ENCODE measurements at places on chromosomes 12 and 14.

GRCh38 chr12:11767798-11768197, 118.3 kb downstream of the ETV6 start:
- no peak for DNase-seq

DNA sequence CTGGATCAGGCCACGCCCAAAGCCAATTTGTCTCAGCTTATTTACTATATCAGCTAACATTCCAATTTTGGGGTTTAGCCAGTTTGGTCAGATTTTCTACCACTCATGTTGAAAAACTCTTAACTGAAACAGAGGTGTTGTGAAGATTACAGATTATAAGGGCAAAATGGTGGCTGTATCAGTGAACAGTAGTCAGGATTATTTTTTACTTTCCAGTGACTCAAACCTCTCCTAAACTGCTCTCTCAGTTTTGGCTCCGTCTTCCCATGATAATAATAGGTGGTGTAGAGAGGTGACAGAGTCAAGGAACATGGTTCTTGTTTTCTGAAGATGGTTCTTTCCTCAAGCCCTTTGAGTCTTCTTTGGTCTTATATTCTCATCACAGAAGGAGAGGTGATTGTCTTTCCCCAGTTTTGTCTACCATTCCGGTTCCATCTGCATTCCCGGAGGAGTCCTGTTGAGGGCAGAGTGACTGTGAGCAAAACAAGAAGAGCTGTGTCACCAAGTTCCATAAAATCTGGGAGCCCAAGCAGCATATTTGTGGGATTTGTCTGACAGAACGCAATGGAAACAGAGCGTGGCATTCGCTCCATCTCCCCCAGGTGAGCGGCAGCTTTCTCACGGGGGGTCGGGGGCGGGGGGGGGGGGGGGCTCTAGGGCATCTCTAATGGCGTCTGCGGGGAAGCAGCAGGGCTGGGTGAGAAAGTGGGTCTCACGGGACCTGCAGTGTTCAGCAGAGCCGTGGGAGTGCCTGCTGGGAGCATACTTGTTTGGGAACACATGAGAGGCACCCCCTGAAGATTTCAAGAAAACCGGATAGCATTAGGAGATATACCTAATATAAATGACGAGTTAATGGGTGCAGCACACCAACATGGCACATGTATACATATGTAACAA, 59.1 kb downstream of the TBC1D30 start:
- peak; percentile 14 for DNase-seq

DNA sequence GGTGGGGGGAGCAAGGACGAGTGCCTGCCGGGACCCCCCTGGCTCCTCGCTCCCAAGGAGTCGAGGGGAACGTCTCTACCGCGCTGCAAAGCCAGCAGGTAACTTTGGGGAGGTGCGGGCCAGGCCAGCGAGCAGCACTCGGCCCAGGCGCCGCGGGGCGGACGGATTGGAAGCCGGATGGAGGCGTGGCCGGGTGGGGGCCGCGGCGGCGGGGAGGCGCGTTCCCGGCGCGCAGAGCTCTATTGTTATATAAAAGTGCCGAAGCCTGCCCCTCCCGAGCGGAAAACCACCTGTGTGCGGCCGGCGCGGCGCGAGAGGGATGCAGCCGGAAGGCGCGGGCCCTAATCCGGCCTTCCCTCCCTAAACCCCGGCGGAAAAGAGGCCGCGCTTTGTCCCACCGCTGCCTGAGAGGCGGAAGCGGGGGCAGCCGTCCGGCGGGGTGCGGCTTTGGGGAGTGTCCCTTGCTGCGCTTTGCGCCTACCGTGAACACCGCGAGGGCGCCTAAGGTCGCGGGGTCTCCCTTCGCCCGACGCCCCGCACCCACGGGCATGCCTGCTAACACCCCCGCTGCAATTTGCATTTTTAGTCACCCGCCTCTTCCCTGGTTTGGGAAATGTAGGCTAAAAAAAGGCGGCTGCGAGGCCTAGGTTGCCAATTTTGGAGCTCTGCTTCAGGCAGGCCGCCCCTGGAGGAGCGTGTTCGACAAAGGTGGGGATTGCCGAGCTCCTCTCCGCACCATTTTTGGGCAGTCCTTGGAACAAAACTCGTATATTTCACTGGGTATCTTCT, 1.7 kb upstream of the DUSP6 start:
- DNase-seq, result no peak

GRCh38 chr14:61636779-61637178, 58.5 kb upstream of the HIF1A start:
- DNase-seq, result no peak

- DNase-seq, result no peak
Measured at GRCh38 chr14:75886636-75887348, 95.0 kb downstream of the TGFB3 start.

DNA sequence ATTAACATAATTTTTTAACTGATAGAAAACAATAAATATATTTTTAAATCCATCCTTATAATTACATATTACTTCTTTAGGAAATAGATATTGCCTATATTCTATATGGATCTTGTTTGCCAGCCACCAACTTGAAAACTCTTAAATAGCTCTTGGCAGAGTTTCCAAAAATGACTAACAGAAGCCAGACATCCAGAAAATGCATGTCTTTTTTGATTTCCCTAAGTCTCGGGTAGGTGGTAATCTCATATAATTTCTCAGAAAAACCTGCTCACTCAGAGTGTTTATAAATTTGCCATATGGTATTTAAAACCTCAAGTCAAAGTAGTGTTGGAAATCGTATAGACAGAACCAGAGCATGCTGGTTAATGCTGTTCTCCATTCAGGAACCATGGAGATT, 360.4 kb upstream of the FOXG1 start:
- no peak for DNase-seq

GRCh38 chr14:46344327-46344937, 307.1 kb downstream of the RPL10L start:
- peak; percentile 23 for DNase-seq

- no peak for DNase-seq
Measured at GRCh38 chr14:38107216-38107631, 100.5 kb upstream of the SSTR1 start.

DNA sequence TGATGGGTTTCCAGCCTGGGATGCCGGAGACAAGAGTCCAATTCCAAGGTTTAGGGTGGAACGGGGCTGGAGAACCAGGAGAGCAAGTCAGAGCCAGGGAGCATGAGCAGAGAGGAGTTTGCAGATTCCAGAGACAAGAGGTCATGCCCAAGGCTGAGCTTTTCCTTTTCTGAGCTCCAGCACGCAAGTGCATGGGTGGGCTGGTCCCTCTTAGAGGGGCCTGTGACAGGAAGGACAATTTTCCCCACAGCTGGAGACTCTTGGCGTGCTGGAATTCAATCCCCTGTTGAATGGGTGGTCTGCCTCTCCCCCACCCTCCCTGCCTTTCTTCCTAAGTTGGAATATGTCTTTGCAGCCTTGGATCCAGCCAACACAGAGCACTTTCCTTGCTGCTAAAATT, 431.9 kb downstream of the BCL11B start:
- no peak for DNase-seq

DNA sequence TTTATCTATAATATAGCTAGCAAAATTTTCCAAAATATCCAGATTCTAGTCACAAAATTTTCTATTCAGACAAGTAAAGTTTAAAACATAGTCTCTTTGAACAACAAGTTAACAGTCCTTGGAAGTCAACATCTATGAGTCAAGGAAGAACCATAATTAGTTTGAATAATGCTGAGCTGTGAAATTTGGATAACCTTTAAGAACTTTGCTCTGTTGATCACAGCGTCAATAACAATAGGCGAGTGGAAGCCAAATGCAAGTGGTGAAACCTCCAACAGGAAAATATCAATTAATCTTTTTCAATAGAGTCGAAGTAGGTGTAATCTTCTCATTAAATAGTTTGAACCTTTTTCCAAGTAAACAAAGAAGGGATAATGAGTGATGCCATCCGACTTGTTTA, 466.6 kb downstream of the FOXG1 start:
- no peak for DNase-seq

GRCh38 chr12:98830657-98831056, 185.6 kb downstream of the APAF1 start:
- no peak for DNase-seq

DNA sequence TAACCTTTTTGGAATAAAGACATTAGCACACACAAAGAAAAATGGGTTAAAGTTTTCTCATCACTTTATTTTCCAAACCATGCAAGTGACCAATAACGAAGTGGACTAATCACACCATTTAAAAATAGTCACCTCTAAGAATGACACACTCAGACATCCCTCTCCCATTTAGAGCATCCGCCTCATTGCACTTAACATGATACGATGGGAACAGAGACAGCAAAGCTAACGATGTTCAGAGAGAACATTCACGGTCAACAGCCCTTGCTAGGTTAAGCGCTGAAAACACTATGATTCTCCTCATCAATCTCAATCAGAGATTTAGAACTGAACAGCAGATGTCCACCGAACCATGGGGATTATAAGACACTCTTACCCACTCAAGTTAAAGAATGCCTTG, 35.8 kb downstream of the NIN start:
- no peak for DNase-seq

- peak; percentile 38 for DNase-seq
Measured at GRCh38 chr12:95942101-95942523, 302 bp downstream of the CCDC38 start.

GRCh38 chr14:67166450-67166853, 22.8 kb upstream of the GARIN2 start:
- peak; percentile 3 for DNase-seq

DNA sequence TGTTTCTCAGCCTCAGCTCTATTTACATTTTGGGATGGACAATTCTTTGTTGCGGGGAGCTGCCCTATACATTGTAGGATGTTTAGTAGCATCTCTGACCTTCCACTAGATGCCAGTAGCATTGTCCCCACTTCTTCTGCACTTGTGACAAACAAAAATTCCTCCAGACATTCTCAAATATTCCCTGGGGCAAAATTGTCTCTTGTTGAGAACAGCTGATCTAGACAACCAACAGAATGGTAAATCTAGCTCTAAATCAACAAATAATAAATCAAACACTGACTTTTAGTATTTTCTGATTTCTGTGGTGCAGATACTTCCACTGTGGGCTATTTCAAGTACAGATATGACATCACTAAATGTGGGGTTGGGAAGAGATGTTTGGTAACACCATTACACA, 60.7 kb downstream of the MSRB3 start:
- DNase-seq, result no peak

All from SK-N-DZ (cell line).